ENCODE measurements at places on chromosomes 3 and 15.

DNA sequence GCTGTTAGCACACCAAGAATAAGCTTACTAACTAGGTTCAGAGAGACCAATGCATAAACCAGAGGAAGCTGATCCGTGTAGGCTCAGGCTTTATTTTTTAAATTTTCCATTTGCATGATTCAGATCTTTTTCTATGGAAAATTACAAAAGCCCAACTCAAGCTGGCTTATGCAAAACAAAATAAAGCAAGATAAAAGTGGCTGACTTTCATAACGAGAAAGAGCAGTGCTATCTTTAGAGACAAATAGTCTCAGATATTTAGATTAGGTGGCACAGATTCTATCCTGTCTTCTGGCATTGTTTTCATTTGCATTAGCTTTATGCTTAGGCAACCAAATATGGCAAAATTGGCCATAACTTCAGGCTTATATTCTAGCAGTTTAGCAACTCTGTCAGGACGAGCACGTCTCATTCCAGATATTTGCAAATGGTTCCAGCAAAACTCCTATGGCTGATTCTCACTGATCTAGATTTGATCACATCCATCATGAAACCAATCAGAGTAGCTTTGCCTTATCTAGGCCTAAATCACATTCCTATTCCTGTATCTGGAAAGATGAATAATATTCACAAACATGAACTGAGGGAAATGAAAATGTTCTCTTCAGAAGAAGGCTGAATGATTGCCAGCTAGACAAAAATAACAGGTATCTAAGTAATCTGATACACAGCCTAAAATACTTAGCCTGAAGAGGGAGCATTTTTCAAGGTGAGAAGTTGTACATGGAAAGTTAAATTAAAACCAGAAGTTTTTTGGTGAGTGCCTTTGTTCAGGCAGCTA, 216.4 kb upstream of the DPPA4 start:
- H3K27ac ChIP-seq, result no peak overlapping the region
- no peak overlapping the region for H3K4me3 ChIP-seq
- no peaks in the 10 kb centered on the region for H3K36me3 ChIP-seq
- no peaks in the 10 kb centered on the region for H3K4me1 ChIP-seq
- DNase-seq, result no peak
- H3K27me3 ChIP-seq, result no peaks in the 10 kb centered on the region

- peaks cover 65% of the 10 kb centered on the region for H3K36me3 ChIP-seq
- no peaks in the 10 kb centered on the region for H3K27me3 ChIP-seq
- no peak overlapping the region for H3K27ac ChIP-seq
- DNase-seq, result no peak
- no peaks in the 10 kb centered on the region for H3K4me1 ChIP-seq
Observed at GRCh38 chr3:32482693-32483092, 20.0 kb downstream of the CMTM6 start.

GRCh38 chr15:85062560-85062959, 80.9 kb downstream of the PDE8A start:
- no peak for DNase-seq
- H3K27me3 ChIP-seq, result no peaks in the 10 kb centered on the region
- H3K36me3 ChIP-seq, result peaks cover 6% of the 10 kb centered on the region
- no peaks in the 10 kb centered on the region for H3K4me1 ChIP-seq
- H3K4me3 ChIP-seq, result no peak overlapping the region

DNA sequence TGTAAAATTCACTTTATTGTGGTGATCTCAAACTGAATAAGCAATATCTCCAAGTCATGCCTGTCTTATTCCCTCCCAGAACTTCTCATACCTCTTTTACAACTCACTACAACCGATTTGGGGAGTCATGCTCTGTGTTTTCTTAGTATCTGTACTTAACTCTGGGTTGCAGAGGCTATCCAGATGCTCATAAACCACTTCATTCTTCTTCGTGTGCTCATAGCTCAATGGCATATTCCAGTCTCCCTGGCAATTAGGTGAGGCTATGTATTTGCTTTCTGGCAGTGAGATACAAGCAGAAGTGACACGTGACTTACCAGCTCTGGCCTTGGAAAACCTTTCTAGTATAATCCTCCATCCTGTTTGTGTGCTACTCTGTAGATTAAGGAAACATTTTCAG, 360.9 kb downstream of the ZNF385D start:
- no peaks in the 10 kb centered on the region for H3K36me3 ChIP-seq
- H3K27me3 ChIP-seq, result no peaks in the 10 kb centered on the region
- H3K4me1 ChIP-seq, result no peaks in the 10 kb centered on the region
- no peak overlapping the region for H3K4me3 ChIP-seq
- no peak for DNase-seq

- DNase-seq, result no peak
- H3K27me3 ChIP-seq, result no peaks in the 10 kb centered on the region
- H3K36me3 ChIP-seq, result no peaks in the 10 kb centered on the region
- no peak overlapping the region for H3K27ac ChIP-seq
- H3K4me1 ChIP-seq, result peaks cover 18% of the 10 kb centered on the region
- no peak overlapping the region for H3K4me3 ChIP-seq
Observed at GRCh38 chr15:79973456-79974195, 2.6 kb upstream of the BCL2A1 start.

DNA sequence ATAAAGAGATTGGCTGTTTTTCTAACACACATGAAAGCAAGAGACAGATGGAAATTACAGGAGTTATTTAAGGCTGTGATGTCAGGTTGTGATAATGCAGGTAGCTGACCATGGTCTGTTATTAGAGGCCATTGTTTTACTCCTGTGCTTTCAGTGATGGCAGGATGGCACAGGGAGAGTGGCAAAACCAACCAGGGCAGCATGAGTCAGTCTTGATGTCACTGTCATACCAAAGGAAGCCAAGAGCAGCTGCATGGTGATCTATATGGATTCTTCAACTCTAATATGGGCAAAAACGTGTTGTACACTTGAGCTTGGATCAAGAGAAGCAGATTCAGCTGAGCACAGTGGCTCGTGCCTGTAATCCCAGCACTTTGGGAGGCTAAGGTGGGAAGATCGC, 91.8 kb upstream of the LMOD3 start:
- H3K4me3 ChIP-seq, result no peak overlapping the region
- H3K36me3 ChIP-seq, result no peaks in the 10 kb centered on the region
- no peaks in the 10 kb centered on the region for H3K27me3 ChIP-seq
- no peak for DNase-seq
- H3K4me1 ChIP-seq, result no peaks in the 10 kb centered on the region

GRCh38 chr3:14867936-14868570, 49.3 kb downstream of the FGD5 start:
- H3K36me3 ChIP-seq, result no peaks in the 10 kb centered on the region
- H3K27me3 ChIP-seq, result no peaks in the 10 kb centered on the region
- H3K4me3 ChIP-seq, result no peak overlapping the region
- DNase-seq, result no peak

DNA sequence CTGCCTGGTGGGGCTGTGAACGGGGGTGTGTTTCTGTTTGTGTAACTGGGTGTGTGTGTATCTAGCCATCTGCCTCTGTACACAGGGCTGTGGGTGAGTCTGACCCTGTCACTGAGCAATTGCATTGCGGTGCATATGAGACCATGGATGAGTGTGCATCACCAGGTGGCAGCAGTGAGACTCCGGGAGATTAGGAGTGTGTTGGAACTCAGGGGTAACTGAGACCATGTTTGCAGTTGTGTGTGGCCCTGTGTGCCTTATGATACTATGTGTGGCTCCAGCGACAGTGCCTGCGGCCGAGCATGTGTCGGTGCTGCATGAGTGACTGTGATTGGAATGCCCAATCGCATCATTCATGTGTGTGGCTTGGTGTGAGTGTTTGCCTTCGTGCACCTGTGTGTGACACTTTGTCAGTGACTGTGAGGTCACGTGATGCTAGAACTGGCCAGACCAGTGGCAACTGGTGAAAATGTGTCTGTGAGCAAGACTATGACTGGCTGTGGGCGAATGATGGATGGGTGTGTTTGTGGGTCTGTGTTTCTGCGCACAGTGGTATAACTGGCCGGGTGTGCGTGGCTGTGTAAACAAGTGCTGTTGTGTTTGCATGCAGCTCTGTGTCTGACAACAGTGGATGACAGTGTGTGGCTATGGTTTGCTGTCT, 14.0 kb downstream of the VILL start:
- peak; percentile 62 for DNase-seq
- no peak overlapping the region for H3K27ac ChIP-seq
- H3K27me3 ChIP-seq, result no peaks in the 10 kb centered on the region

DNA sequence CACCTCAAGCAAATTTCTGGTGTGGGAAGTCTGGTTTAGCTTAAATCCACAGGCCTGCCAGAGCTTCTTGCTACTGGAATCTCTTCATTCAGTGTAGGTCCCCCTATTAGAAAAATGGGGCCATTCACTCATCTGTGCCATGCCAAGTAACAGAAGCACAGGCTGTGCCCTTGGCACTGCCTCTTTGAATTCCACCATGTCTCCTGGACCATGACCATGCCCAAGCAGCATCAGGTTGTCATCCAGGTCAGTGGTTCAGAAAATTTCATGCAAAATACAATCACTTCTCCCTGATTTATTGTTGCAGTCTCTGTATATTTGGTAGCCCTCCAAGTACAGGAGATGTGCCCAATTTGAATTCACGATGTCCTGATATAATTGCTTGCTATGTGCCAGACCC, 602.1 kb upstream of the ZNF385D start:
- H3K4me3 ChIP-seq, result no peak overlapping the region
- no peak for DNase-seq
- no peaks in the 10 kb centered on the region for H3K36me3 ChIP-seq
- no peaks in the 10 kb centered on the region for H3K27me3 ChIP-seq

DNA sequence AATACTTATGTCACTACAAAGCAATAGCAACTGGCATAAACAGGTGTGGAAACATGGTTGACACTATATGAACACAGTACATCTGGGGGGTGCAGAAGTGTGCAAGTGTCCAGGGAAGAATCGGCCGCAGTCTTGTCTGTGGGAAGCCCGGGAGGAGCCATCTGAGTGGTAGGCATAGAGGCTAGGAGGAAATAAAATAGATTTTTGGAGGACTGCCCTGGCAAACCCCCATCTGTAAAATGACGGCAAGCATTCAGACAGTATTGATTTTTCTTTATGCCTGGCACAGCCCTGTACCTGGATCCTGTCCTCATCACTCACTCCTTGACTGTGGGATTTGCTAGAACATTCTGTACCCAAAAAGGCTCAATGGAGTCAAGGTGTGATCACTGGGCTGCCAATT, 31.3 kb downstream of the THSD4 start:
- H3K4me1 ChIP-seq, result no peaks in the 10 kb centered on the region
- peaks cover 4% of the 10 kb centered on the region for H3K27me3 ChIP-seq
- H3K27ac ChIP-seq, result no peak overlapping the region
- H3K36me3 ChIP-seq, result no peaks in the 10 kb centered on the region
- DNase-seq, result no peak

DNA sequence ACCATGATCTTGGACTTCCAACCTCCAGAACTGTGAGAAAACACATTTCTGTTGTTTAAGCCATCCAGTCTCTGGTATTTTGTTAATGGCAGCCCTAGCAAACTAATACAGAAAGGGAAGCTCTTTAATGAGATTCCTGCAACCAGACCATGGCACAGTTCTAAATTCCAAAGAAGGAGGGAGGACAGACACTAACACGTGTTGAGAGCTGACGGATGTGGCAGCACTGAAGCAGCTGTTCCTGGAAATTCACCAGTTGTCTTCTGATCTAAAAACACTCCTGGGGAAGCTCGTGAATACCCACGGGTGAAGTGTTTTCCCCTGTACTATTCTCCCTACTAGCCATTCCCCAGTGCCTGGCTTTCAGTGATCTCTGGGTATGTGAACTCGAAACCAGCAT, 56.7 kb downstream of the RPL22L1 start:
- no peak overlapping the region for H3K4me3 ChIP-seq
- DNase-seq, result no peak
- no peaks in the 10 kb centered on the region for H3K36me3 ChIP-seq
- H3K4me1 ChIP-seq, result no peaks in the 10 kb centered on the region
- H3K27ac ChIP-seq, result no peak overlapping the region
- no peaks in the 10 kb centered on the region for H3K27me3 ChIP-seq

All from CD4-positive, alpha-beta T cell (primary cell).